Substantia nigra (tissue), 51 donors: ENCODE measurements at places on chromosomes 12 and 14.
A peak's percentile ranks its signal among the peaks of the same experiment; 100 is the strongest.

DNA sequence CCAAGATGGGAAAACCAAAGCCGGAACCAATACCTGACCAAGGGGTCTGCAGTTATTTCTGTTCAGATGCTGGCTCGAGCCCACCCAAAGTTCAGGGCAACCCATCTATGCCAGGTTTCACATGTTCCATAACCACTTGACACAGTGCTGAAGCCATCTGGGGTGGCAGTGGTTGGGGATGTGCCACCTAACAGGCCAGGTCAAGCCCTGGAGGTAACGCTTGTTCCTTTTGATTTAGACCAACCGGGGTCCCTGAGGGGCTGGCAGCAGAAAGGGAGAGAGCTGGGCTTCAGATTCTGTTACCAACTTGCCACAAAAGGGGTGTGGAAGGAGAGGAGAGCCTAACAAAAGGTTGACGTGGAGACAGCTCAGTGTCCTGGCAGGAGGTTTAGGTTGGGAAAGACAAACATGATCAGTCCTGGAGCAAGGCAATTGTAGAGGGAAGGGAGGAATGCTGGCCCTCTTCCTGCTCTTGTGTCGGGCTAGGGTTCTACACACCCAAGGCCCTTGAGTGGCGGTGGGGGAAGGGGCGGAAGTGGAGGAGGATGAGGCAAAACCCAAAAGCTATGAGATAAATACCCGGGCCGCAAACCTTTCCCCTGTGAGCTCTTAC is 31.9 kb downstream of the CACNA2D4 start:
- DNase-seq: no peak

DNA sequence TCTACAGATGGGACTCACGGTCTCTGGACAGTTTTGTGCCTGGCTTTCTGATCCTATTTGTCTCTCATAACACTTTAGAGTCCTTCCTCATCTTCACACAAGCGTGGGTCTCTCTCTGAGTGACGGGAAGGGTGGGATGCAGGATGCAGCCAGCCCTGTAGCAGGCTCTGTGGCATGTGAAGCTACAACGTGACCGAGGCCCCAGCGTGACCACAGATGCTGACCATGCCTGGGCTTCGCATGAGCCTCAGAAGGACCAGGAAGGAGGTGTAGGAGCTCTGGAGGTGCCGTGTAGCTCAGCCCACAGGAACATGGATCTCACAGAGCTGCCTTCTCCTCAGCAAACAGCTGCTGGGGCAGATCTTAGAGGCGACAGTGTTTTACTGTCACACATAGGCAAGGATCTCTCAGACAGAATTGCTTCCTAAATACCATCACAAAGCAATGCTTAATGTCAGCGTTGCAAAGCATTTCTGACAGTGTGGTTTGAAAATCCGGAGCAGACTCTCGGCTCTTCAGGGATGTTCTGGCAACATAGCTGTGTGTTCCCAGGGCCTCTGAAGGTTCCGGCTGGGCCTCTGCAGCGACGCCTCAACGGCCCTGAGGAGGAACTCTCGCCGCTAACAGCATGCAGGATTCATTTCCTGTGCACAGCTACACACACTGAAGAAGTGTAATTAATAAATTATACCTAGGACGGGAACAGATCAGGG is 21.9 kb downstream of the ANKLE2 start:
- no peak for DNase-seq

- no peak for DNase-seq
Measured at GRCh38 chr14:105247715-105248367, 492 bp upstream of the BTBD6 start.

- DNase-seq: no peak
Measured at GRCh38 chr14:48748151-48748675, 838.0 kb downstream of the RPS29 start.

GRCh38 chr14:101334656-101335055 is 226.6 kb upstream of the DIO3 start:
- DNase-seq: no peak

DNA sequence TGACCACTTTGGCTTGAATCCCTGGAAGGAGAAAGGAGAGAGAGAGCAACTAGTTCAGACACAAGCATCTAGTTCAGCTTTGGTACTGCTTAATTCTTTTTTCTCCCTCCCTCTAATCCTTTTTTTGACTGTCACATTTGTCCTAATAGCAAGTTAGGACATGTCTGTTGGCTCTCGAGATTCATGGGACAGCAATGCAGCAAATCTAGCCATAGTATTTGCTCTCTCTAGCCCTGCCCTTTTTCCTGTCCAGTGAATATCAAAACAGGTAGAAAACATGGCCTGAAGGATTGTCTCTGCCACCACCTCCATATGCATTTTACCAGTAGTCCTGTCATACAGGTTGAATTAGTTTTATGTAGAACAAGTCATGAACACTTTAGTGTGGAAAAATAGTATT is 116.4 kb downstream of the PTPRB start:
- no peak for DNase-seq

GRCh38 chr12:51871918-51872688 is 15.8 kb upstream of the ANKRD33 start:
- no peak for DNase-seq

DNA sequence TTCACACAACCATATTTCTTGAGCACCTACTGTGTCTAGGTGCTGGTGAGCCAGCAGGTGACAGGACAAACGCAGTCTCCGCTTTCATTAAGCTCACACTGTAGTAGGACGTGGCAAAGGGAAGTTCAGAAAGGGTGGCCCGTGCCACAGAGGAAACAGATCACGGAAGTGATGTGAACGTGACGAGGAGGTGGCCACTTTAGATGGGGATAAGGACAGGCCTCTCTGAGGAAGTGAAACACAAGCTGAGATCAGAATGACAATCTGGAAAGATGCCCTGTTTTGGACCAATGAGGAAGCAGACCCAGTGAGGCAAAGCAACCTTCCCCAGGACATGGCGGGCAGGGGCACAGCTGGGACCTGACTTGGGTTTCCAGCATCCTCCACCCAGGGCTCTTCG is 127.4 kb upstream of the PRMT8 start:
- DNase-seq: no peak

- no peak for DNase-seq
Measured at GRCh38 chr12:64569923-64570691, 40.2 kb upstream of the RASSF3 start.

DNA sequence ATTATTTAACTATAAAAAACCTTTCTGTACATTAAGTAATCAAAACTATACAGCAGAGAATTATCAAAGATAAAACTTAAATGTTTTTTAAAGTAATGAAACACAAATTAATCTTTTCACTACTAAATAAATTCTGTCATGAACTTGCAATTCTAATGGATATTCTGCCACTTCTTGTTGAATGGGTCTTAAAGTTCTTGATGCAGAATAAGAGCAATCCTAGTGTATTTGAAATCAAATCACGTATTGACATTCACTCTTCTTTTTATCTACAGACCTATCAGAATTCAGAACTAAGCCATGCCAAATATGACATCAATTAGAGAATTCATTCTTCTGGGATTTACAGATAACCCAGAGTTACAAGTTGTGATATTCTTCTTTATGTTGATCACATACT is at the start of gene OR6C65:
Gene OR6C65, plus strand, starts transcription at position 301 of the 400 bp plus-strand sequence. Its CDS starts 0 bp downstream, at position 301.
- no peak for DNase-seq

DNA sequence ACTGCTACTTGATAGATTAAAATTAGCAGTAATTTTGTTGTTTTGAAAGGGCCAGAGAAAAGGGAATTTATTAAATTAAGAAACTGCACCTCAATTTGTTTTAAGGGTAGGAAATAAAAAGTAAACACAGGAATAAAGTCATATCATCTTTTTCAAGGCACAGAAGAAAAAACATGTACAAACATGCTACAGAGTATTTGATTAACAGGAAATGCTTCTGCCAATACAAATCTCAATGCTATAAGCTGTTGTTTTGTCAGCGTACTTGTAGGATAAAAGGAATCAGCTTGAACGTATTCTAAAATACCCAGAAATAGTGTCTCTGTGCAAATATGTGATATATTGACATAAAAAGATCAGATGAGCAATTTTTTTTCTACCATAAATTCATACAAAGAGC is 474.0 kb upstream of the MGAT4C start:
- no peak for DNase-seq

- DNase-seq: no peak
Measured at GRCh38 chr12:2288875-2289274, 236.1 kb downstream of the CACNA1C start.

GRCh38 chr14:23428686-23429495 is 6.6 kb downstream of the MYH7 start:
- no peak for DNase-seq

- DNase-seq: no peak
Measured at GRCh38 chr14:22976620-22977433, 5.5 kb downstream of the AJUBA start.

GRCh38 chr14:50521912-50522341 is 10.4 kb downstream of the MAP4K5 start:
- DNase-seq: no peak

DNA sequence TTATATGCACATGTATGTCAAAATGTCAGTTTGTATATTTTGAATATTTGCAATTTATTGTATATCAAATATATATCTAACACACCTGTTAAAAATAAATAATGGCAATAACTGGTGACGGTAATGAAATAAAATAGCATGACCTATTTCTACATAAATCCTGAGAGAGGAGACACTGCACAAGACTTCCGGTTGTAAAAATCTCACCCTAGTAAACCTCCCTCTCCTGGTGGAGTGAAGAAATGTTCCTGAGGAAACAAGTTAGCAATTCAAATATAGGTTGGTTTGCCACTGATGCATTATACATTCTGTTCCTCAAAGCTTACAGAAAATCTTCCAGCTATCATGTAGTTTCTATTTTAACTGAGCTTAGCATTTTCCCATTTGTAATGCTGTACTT is 166.1 kb upstream of the SYT10 start:
- no peak for DNase-seq

- DNase-seq: no peak
Measured at GRCh38 chr12:113506867-113507266, 35.2 kb upstream of the LHX5 start.

GRCh38 chr12:24470050-24470449 is 478.9 kb downstream of the BCAT1 start:
- DNase-seq: no peak

DNA sequence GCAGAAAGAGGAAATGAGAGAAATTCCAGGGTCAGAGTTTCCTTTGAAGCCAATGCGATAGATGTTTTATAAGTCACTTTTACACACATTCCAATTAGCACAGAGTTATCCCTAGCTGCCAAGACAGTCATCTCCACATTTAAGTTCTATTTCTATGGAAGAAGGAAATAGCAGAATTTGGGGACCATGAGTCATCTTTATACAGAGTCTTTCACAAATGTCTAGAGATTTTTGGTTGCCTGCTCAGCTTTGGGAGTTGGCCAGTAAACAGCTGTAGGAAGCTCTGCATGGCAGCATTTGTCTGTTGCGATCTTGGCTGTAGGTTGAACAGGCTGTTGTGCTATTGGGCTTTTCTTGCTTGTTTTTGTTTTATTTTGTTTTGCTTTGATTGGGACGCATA is 884.3 kb downstream of the GALC start:
- DNase-seq: no peak

DNA sequence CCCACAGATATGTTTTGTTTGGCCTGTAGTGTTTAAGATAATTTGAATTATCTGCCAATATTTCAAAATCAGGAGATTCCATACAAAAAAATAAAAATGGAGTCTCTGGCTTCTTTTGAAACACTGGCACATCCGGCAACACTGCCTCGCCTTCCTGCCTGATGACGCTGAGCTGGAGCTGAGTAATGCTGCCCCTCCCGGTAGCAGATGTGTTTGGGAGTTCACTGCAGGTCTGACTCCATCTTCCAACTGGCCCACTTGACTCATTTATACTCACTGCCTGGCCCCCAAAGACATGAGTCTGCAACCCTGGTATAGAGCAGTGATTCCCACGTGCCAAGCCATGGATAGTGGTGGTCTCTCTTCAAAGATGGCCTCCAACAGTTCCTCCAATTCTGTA is 7.4 kb downstream of the CIT start:
- no peak for DNase-seq

DNA sequence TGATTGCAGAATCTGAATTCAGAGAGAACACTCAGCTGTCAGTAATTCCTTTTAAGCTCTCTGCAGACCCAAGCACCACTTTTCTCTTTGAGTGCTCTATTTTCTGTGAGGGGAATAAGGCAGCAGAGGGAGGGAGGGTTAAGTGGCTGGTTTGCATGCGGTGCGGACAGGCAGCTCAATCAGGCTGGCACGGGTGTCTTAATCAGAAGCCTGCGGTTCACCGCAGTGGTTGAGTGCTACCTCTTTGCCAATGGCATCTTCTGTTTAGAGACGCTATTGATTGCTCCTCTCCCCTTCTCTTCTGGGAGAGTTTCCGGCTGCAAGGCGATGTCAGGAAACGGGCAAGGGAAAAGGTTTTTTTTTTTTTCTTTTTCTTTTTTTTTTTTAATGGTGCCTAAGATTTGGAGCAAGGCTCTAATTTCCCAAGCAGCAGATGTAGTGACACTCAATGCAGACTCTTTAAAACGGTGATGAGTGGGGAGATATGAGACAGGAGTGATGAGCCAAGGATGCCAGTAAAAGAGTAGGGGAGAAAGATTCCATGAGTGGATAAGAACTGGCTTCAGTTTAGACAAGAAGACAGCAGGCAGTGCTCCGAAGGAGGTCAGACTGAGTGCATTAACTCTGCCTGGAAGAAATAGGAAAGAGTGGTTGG is 533.7 kb upstream of the SEL1L start:
- DNase-seq: no peak

GRCh38 chr14:52602131-52602530 is 49.5 kb downstream of the GPR137C start:
- DNase-seq: no peak

DNA sequence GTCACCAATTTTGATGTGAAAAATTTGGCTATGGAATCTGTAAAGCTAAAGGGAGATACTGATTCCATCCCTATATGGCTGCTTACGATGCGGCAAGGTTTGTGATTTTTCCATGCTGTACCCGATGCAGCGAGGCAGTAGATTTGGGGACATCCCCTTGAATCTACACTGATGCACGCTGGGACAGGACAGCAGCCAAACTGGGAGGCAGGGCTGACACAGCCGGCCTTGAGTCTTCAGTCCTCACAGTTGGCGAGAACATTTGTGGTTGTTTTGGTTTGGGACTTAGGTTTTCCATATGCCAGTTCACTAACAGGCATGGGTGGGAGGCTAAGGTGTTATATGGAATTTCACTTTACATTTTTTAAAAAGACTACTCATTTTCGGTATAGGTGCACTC is 3.8 kb downstream of the GALNT16 start:
- peak; percentile 21 for DNase-seq

GRCh38 chr12:132773077-132773955 is 11.7 kb upstream of the ANKLE2 start:
- DNase-seq: no peak

- DNase-seq: no peak
Measured at GRCh38 chr12:122517877-122518276, 8.9 kb downstream of the RSRC2 start.

DNA sequence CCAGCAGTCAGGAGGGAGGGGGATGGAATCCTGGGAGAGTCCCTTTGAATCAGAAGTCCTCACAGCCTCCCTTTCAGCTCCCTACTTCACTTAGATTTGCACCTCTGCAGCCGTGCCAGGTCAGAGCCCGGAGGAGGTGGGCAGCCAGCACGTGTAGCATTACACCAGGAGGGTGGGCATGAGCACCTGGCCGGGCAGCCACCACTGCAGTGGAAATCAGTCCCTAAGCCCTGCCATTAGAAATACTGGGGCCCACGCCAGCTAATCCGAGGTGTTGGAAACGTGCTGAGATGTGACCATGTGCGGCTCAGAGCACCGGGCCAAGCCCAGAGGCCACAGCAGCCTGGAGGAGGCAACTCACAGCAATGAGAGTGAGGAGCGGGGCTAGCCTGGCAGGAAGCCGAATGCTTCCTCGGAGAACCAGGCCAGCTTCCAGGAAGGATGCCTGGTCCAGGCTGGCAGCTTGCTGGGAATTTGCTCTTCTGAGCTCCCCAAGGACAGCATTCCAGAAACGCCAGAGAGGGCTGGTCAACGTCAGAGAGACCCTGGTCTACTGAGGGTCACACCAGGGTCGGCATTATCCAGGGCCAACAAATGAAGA is 9.4 kb upstream of the CACNA2D4 start:
- no peak for DNase-seq
